ENCODE measurements at places on chromosomes 3 and 15. TPM values are rescaled to one million over a fixed set of nuclear protein-coding genes. Genes with fewer than 3 reads are reported as not detected.

GRCh38 chr15:72202801-72203506 lies 5.4 kb upstream of the GRAMD2A start:
- peak overlapping the region; percentile 61 for H3K27ac ChIP-seq
- H3K4me3 ChIP-seq: no peak overlapping the region
- H3K27me3 ChIP-seq: peaks cover 2% of the 10 kb centered on the region
- peaks cover 22% of the 10 kb centered on the region for H3K4me1 ChIP-seq
- DNase-seq: no peak
- peaks cover 94% of the 10 kb centered on the region for H3K36me3 ChIP-seq

DNA sequence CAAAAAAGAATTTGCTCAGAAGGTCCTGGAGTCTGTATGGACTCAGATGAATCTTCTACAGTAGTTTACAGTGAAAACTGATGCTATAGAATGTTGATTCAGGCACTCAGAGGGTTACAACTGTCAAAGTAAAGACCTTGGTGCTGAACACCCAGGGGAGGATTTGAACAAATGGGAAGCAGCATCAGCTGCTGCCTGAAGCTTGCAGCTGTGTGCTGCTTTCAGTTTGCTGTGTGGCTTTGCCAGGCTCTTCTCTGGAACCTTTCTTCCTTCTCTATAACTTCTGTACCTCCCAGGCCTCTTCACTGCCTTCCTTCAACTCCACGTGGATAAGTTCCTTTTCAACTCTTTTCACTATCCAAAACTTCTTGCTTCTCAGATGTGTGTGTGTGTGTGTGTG lies 214.2 kb downstream of the GRM7 start:
- no peak overlapping the region for H3K27ac ChIP-seq
- no peak for DNase-seq
- no peak overlapping the region for H3K4me3 ChIP-seq

Gene GPR62
- total RNA-seq: not detected

Gene IREB2
- total RNA-seq: 57.8 TPM

GRCh38 chr3:66037986-66038369 lies 740 bp downstream of the MAGI1 start:
- DNase-seq: no peak
- peaks cover 60% of the 10 kb centered on the region for H3K27me3 ChIP-seq
- H3K36me3 ChIP-seq: no peaks in the 10 kb centered on the region
- no peak overlapping the region for H3K27ac ChIP-seq

DNA sequence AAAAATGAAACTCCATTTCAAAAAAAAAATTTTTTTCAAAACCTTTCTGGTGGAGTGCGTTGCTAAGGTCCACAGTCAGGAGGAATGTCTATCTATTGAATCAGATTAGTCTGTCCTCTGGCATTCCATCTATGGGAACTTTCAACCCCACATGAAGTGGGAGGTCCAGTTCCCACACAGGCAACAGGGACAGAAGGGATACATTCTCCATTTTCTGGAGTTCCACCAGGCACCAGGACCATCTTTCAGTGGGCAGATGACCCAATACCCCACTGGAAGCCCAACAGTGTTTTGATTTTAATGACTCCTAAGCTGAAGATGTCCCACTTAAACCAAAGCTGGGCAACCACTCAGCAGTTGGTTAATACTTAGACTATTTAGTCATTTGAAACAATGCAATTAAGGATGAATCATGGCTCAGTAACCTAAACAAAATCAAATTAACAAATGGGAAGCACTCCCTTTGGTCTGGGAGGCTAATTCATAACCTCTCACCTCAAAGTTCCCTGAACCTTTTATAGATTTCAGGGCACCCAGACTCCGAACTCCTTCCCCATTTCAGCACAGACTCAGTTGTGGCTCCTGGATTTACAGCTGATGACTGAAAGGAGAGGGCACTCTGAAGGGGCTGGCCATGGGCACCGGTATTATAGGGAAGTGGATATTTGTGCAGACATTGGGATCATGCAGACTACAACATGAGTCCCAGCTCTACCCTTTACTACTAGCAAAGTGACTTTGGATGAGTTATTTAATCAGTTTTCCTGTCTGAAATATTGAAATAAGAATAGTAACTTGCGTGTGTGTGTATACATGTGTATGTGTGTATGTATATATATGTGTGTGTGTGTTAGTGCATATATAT lies 264.3 kb upstream of the LRTM1 start:
- H3K4me3 ChIP-seq: no peak overlapping the region
- H3K36me3 ChIP-seq: no peaks in the 10 kb centered on the region
- no peaks in the 10 kb centered on the region for H3K27me3 ChIP-seq
- no peak overlapping the region for H3K27ac ChIP-seq
- H3K4me1 ChIP-seq: no peaks in the 10 kb centered on the region

GRCh38 chr3:5726621-5727020 lies 539.1 kb downstream of the EDEM1 start:
- no peaks in the 10 kb centered on the region for H3K27me3 ChIP-seq
- H3K4me1 ChIP-seq: no peaks in the 10 kb centered on the region
- no peaks in the 10 kb centered on the region for H3K36me3 ChIP-seq
- no peak overlapping the region for H3K4me3 ChIP-seq
- no peak for DNase-seq

DNA sequence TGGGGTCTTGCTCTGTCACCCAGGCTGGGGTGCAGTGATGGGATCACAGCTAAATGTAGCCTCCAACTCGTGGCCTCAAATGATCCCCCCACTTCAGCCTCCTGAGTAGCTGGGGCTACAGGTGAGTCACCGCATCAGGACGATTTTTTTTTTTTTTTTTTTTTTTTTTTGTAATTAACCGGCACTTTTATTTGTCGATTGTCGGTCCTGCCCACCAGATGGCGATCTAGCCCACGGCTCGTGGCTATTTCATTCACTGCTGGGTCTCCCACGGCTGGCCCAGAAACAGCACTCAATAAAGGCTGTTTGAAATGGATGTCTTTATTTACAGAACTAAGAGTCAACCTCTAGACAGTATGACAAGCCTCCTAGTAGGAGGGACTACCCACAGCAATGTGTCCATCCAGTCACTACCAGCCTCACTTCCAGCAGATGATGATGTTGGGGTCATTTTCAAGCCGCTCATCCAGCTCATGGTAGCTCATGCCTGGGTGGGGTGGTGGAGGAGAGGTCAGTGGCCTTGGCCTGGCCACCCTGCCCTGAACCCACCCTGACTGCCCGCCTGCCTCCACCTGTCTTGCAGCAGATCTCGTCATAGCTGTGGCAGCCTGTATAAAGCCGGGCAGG lies 1.8 kb upstream of the ZMYND10 start:
- H3K4me3 ChIP-seq: no peak overlapping the region
- H3K27me3 ChIP-seq: no peaks in the 10 kb centered on the region
- H3K4me1 ChIP-seq: peaks cover 83% of the 10 kb centered on the region
- peaks cover 30% of the 10 kb centered on the region for H3K36me3 ChIP-seq
- H3K27ac ChIP-seq: peak overlapping the region; percentile 58
- DNase-seq: peak; percentile 83

DNA sequence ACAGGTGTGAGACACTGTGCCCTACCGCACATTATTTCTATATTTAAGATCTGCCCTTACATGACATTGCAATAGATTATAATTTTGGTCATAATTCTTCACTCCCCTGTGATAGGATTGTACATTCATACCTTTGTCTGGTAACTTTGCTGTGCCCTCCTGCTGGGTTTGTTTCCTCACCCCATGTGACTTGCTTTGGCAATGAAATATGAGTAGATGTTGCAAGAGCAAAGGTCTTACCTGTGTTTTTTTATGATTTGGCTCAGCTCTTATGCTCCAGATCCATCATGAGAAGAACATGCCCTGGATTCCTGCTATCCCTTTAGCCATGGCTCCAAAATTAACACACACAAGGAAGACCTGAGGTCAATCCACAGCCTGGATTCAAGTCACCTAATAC lies 137.7 kb upstream of the EOMES start:
- peaks cover 38% of the 10 kb centered on the region for H3K4me1 ChIP-seq
- no peak overlapping the region for H3K27ac ChIP-seq
- peaks cover 6% of the 10 kb centered on the region for H3K36me3 ChIP-seq
- DNase-seq: no peak

Gene POTEB2
- not detected for total RNA-seq

- H3K4me3 ChIP-seq: no peak overlapping the region
- H3K27ac ChIP-seq: peak overlapping the region; percentile 50
- H3K4me1 ChIP-seq: peaks cover 19% of the 10 kb centered on the region
- H3K36me3 ChIP-seq: peaks cover 10% of the 10 kb centered on the region
- no peaks in the 10 kb centered on the region for H3K27me3 ChIP-seq
Measured at GRCh38 chr3:171328419-171329082, 131.7 kb downstream of the TNIK start.

DNA sequence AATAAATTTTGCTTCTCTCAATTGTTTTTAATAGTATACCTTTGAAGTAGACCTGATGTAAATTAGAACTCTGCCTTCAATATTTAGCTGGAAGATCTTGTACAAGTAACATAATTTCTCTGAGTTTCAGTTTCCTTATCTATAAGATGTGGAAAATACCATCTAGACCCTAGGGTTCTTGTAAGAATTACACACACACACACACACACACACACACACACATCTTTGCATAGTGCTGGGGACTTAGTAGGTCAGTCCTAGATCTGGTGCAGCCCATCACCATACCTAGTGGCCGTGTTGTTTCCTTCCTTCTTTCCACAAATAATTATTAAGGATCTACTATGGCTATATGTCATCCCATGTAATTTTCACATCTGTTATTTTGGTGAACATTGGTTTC lies 11.0 kb downstream of the TRAT1 start:
- peaks cover 84% of the 10 kb centered on the region for H3K4me1 ChIP-seq
- H3K27ac ChIP-seq: peak overlapping the region; percentile 95
- DNase-seq: no peak
- H3K36me3 ChIP-seq: peaks cover 85% of the 10 kb centered on the region

Gene COL6A5
- 0.05 TPM for total RNA-seq

Gene PTH1R
- total RNA-seq: not detected
